ENCODE measurements at places on chromosomes 12 and 14.

- DNase-seq, result no peak
Measured at GRCh38 chr12:23359975-23360701, 589.3 kb downstream of the SOX5 start.

GRCh38 chr12:64455506-64455905 is 3.6 kb downstream of the TBK1 start:
- DNase-seq, result no peak

- DNase-seq, result no peak
Measured at GRCh38 chr12:93530358-93530757, 42.1 kb upstream of the SOCS2 start.

GRCh38 chr12:49296034-49296835 is 1.3 kb downstream of the PRPH start:
- peak; percentile 63 for DNase-seq

- DNase-seq, result no peak
Measured at GRCh38 chr12:131076791-131077747, 123.4 kb downstream of the ADGRD1 start.

- DNase-seq, result no peak
Measured at GRCh38 chr12:91778938-91779400, 366.7 kb downstream of the BTG1 start.
